ENCODE measurements at places on chromosomes 6 and 20.

DNA sequence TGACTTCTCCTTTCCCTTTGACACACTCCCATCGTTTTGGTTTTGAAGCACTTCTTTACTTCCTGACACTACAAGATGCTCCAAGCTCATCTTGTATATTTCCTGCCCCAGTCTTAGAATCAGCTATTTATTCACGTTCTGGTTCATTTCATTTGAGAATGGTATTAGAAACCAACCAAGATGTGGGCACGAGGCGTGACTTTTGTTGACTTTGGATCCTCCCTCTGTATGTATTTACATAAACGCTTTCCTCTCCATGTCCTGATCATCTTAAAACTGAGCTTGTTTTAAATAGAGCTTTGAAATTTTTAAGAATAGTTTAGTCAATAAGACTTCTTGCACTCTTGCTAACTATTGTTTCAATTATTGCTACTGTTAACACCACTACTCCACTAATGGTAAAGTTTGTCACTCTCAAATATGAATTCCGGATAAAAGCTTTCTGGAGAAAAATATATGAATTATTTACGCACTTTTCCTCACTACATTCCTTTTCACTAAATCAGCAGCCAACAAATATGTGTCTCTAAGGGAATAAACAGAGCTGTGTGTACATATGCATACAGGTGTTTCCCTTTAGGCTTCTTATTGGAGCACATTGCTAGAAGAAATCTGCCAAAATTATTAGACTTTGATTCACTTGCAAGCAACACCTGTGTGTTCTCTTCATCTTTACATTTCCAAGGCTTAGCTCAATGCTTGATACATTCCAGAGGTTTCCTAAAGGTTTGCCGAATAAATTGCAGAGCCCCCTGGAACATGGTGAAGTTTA lies 77.3 kb upstream of the TMEM244 start:
- DNase-seq: no peak

DNA sequence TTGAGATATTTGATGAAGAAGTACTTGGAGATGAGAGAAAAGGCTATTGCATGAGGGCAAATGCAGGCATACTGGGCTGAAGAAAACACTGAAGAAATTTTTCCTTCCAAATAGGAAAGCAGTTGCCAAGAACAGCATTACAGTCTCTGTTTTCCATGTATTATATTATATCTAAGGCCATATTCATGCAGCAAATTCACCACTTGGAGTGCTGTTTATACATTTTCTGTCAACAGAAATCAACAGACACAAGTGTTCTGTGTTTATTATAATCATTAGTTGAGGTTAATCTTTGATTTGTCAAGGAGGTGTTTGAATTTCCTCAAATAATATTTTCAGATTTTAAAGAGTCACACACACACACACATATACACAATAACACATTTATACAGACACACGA lies 268.8 kb upstream of the PLCB4 start:
- no peak for DNase-seq

DNA sequence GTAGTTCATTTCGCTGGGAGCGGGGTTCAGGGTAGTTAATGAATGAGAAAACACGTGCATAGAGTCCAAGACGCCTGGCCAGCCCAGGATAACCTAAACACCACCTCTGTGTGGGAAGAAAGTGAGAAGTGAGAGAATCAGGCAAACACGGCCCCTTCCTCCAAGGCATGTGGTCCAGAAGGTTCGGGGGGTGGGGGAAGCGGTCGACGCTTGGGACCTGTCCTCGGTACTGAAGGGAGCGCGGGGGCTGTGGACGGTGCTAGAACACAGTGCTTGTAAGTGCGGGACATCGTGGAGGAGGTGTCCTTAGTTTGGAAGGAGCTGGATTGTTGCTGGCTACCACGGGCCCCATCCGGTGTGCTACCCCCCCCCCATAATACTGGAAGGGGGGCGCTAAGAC lies 1.7 kb upstream of the VSTM2L start:
- no peak for DNase-seq

- no peak for DNase-seq
Observed at GRCh38 chr6:155955038-155955437, 499.4 kb upstream of the NOX3 start.

GRCh38 chr6:5511954-5512353 lies 250.6 kb downstream of the FARS2 start:
- DNase-seq: peak; percentile 77

DNA sequence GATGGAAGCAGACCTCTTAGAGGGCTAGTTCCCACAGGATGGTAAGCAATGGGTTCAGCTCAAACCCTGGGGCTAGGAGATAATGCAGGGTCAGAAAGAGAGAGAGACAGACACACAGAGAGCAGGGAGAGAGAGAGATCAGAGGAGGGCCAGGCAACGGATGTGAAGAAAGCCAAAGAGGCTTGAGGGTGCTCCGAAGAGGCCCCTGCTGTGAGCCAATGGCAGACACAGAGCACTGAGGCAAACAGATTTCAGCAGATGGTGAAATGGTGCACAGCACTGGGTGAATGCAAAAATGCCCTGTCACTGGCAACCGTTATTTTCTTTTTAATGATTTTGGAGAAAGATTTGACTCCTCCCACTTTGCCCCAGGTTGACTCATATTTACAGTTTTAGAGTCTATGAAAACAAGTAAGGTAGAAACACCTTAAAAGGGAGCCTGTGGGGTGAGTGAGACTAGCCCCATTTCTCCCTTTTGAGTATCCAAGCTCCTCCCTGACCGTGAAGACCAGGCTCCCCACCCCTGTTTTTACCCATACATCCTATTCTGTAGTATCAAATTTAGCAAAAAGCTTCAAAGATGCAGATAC lies 840 bp downstream of the DEFB132 start:
- no peak for DNase-seq

DNA sequence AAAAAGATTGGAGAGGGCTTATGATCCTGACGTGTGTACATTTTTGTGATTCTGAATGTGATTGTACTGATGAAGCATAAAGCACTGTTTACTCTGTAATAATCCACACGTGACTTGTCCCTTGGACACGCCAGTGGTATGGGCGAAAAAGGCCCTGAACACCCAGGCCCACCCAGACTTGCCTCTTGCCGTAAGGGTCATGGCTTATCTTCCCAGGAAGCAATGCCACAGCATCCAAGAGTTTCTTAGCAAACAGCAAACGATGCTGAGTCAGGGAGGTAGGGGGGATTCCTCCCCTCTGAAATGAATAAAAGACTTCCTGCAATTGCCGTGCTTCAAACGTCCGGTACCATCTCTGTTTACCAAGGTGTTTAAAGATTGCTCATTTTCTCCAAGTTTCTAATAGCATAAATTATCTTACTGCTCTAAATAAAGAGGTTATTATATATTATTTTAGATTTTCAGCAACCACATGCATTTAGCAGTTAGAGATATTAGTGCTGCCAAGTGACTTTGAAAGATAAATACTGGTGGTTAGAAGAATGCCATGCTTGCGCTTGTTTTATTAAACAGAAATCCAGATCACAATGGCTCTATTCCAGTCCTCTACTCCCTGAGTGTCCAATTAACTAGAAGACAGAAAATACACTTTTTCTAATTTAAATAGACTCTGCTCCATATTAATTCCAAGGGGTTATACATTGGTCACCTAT lies 212.8 kb upstream of the CST7 start:
- no peak for DNase-seq

DNA sequence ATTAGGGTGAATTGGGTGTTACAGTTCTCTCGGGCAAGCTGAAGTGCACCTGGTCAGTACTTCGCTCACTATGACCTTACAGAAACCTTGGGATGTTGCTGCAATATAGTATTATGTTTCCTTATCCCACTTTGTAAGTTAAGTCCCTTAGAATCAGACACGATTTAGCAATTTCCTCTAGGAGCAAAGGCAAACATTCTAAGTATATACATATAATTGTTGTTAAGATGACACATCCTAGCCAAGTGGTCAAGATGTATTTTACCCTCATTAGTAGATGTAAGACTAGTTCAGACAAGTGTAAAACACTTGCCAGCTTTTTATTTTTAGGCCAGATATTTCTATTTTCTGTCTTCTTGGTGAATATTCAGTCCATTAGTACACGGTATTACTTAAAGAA lies 31.1 kb upstream of the RGS17 start:
- DNase-seq: peak; percentile 17

- peak; percentile 29 for DNase-seq
Observed at GRCh38 chr6:143150281-143150680, 89.6 kb downstream of the AIG1 start.

- DNase-seq: no peak
Observed at GRCh38 chr20:44897133-44897532, 11.6 kb downstream of the YWHAB start.

GRCh38 chr6:14144678-14145113 lies 27.1 kb downstream of the CD83 start:
- DNase-seq: peak; percentile 72

- no peak for DNase-seq
Observed at GRCh38 chr6:3726421-3726820, 25.1 kb downstream of the PXDC1 start.

GRCh38 chr6:46491628-46492547 lies 639 bp upstream of the RCAN2 start:
- DNase-seq: peak; percentile 17

GRCh38 chr6:145090801-145091585 lies 644.3 kb downstream of the EPM2A start:
- no peak for DNase-seq

- peak; percentile 58 for DNase-seq
Observed at GRCh38 chr6:149896491-149896890, 1.4 kb downstream of the RAET1E start.

DNA sequence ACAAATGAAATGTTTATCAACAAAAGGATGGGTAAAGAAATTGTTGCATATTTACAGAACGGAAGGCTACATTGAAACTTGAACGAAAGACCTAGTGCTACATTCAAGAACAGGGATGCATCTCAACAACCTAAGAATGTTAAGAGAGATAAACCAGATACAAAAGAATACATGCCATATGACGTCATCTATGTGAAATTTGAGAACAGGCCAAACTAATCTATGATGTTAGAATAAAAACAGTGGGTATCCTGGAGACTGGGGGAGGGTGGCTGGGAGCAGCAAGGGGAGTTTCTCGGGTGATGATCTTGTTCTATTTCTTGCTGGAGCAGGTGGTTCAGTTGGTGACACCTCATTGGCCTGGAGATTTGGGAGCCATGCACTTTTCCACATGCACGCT lies 81.5 kb downstream of the SULF2 start:
- DNase-seq: peak; percentile 28

DNA sequence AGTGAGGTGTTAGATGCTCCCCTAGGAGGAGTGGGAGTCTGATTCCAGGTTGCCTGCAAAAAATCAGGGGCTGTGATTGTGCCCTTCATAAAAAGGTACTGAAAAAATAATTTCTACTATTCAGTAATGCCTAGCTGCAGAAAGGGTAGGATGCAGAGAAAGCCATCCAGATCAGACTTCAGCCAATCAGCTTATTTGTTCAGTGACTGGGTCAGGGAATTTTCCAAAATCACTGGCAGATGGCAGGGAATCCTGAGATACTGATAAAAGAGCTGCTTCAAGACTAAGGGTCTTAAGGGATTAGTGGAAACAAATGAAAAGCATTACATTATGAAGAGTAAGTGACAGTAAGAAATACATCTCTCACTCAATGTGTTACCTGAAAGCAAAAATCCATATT lies 42.8 kb upstream of the MTRF1L start:
- no peak for DNase-seq

DNA sequence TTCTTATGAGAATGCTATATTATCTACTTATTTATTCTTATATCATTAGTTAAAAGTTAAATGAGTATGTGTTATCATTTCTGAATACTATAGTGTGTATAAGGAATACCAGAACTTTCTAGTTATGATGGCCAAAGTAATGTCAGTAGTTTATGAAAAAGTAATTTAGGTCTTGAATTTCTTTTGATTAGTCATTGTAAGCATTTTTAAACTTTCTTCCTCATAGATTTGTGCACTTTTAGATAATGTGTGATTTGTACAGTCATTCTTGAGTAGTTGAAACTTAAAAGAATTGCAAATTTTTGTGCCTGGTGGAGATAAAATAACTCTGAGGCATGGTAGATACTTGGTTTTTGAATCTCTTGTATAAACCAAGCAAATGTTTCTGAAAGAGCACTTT lies 311.3 kb downstream of the CDKAL1 start:
- no peak for DNase-seq

DNA sequence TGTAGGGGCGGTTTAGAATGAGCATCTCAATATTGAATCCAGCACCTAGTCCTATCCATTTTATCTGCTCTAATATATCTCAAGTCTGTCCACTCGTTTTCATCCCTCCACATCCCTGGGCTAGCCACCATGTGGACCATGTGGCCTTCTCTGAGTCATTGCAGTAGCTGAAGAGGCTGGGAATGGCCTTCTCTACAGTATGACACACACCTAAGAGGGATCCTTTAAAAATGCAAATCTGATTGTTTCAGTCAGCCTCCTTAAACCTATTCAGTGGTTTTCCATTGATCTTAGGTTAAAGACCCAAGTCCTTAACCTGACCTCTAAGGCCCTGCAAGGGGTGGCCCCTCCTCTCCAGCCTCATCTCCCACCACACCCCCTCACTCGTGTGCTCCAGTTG lies 9.4 kb downstream of the RING1 start:
- no peak for DNase-seq

DNA sequence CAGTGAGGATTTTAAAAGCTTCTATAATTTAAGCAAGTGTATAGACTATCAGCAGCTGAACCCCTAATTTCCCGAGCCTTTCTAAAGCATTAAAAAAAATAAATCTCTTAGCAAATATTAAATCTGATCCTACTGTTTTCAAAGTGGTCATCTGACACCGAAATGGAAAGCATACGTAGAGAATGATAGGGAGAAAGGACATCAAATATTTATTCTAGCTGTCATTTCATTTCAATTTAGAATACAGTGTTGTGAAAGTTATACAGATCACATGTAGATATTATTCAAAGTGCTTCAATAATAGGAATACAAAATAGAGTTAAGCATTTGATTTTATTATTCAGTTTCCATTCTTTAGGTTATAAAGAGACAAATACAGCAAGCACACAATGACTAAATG lies 61.9 kb upstream of the PKIB start:
- no peak for DNase-seq

- peak; percentile 31 for DNase-seq
Observed at GRCh38 chr20:48760403-48760983, 67.3 kb downstream of the PREX1 start.

DNA sequence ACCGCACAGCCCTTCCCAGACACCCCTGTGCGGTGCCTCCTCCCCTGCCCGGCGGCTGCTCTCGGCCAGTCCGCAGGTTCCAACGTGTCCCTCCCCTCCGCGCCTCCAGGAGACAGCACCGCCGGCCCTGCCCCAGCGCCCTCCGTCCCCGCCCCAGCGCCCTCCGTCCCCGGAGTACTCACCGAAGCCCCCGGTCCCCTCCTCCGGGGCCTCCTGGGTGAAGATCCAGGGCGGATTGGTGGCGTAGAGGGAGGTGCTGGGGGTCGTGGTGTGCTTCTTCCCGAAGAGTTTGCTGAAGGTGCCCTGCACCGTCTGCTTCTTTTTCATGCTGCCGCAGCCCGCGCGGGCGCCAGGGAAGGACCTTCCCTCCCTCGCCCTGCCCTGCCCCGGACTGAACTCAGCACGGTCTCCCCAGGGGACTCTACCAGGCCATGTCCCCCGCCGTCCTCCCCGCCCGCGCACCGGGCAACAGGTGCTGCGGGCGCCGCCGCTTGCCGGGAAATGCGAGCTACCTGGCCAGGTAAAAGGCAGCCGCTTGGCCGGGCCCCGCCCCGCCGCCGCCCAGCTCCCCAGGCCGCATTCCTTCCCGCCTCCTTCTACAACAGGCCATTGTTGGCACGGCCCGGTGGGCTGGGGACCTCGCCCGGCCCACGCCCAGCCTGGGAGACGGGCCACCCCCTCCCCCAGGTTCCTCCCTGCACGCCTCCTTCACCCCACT lies at the start of gene C6orf132:
TSS of gene C6orf132 (minus strand) at position 503 of the 718 bp plus-strand sequence. CDS start at position 327, 176 bp downstream.
- no peak for DNase-seq

GRCh38 chr6:41705996-41706835 lies 29.2 kb downstream of the TFEB start:
- peak; percentile 64 for DNase-seq

Measured in fibroblast of mammary gland (primary cell).